ENCODE measurements at places on chromosomes 1 and 21. TPM values are rescaled to one million over a fixed set of nuclear protein-coding genes. Genes with fewer than 3 reads are reported as not detected.

DNA sequence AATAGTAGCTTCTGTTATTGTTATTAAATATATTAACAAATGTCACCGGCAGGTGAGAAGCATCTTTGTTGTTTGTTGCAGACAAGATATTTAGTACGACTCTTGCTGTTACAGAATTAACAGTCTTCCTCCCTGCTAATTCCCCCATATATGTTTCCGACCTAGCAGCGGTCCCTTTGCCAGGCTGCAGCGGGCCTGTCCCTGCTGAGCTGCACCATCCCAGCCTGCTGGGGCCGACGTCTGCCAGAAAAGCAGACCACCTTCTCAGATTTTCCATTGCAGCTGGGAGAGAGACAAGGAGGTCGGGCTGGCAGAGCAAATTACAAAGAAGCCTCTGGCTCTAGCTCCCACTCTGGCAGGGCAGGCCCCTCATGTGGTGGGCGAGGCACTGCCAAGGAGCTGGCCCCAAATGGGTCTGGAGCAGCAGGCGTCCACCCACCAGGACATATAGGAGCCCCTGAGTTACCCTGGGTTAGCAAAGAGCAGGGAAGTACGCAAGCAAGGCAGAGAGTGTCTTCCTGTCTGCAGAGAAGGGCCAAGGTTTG lies 142.7 kb downstream of the FOXD2 start:
- DNase-seq = no peak

GRCh38 chr1:107451715-107452114 lies 310.9 kb downstream of the NTNG1 start:
- no peak for DNase-seq

Gene TTC22
- total RNA-seq = 0.19 TPM

DNA sequence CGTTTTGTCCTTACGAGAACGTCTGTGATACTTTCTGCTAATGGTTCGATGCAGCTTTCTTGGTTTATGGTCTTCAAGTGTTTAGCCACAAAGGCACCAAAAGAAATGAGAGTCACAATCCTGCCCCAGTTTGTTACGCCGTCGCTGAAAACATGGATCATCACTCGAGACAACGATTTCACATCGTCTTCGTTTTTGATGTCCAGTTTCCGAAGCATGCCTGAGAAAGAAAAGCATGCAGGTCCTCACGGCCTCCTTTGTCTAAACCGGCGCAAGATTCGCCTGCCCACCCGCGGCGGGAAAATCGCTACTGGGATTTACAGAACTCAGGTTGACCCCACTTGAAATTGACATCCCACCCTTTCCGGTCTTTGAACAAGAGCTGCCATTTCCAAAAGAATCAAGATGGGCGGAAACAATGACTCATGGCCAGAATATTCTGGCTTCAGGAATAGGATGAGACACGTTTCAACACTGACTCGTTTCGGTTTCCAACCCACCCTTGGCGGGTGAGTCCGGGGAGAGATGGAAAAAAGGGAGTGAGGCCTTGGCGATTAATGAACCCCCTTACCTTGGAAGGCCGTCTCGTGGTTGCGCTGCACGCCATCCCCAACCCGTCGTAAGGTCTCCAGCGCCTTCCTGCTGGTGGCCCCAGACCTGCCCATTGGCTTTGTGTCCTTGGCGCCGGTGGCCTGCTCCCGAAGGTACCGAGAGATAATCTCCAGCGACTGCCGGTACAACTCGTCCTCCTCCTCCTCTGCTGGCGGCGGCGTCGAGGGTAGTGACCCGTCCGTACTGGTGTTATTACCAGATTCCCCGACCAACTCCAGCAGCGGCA lies 919 bp downstream of the MCL1 start:
- DNase-seq = peak; percentile 78

- no peak for DNase-seq
Observed at GRCh38 chr1:3367376-3367775, 87.1 kb upstream of the ARHGEF16 start.

- DNase-seq = no peak
Observed at GRCh38 chr1:171212607-171213351, 27.7 kb downstream of the FMO2 start.

GRCh38 chr1:100397681-100398080 lies 45.4 kb downstream of the CDC14A start:
- DNase-seq = no peak

DNA sequence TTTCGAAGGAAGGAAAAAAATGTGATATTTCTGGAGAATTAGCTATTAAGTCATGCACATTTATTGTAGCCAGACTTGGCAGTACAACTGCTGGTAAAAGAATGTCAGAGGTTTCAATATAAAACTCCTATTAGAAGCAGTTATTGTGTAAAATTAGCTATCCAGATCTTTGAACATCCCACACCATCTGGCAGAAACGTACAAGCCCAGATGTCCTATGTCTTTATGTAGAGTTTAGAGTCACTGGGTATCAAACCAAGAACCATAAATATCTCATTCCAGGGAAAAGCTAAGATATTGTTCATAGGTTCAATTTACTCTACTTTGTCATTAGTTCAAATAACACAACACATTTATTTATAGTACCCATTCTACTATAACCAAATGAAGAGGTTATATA lies 31.4 kb downstream of the OLFM3 start:
- no peak for DNase-seq

DNA sequence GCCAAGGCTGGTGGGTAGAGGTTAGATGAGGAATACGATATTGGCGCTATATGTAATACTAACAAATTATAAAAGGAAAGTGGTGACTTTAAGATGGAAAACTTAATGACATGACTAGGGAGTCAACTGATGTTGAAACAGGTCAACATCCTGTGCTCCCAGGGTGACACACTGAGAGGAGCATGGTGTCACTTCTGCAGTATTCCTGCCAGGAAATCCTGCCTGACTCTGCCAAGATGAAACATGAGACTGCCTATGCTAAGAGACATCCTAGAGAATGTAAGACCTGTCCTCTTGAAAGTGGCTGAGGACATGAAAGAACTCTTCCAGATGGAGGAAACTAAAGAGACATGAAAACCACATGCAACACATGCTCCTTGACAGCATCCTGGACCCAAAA lies 65.0 kb upstream of the KCND3 start:
- DNase-seq = peak; percentile 57

Gene CNR2
- total RNA-seq = not detected

GRCh38 chr21:46066591-46067331 lies 31.2 kb upstream of the COL6A2 start:
- no peak for DNase-seq

DNA sequence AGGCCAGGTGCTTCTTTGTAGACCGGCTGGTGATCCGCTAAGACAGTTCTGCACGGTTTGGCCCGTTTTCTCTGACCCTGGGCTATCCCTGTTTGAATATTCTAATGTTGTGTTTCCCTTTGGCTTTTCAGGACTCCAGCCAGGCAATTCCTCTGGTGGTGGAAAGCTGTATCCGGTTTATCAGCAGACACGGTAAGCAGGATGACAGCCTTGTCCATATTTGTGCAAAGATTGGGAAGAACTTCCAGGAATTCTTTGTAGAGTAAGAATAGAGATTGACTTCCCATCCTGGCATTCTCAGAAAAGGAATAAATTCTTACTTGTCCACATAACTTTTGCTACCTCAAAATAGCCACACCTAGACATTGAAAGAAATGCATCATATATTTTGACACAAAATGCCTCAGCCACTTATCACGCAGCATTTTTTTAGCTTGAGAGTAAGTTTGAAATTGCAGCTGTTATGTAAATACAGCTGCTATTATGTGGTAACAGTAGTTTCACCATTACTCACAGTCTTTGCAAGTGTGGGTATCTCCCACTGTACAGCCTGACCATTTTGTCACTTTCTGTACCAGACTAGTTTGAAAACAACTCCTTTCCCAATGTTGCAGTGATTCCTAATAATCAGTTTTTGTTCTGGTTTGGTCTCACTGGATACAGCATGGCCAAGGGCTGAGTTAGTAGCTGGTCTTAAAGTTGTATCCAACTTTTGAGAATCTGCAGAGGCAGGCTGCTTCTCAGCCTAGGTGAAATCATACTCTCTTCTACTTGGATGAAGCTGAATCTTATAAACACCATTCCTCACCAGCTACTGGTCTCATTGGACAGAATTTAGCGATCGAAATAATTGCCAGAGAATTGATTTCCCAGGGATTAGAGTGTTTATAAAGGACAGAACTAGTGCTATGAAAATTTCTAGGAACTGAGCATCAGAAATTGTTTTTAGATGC lies 40.0 kb upstream of the IKBKE start:
- DNase-seq = no peak

Gene ITGB3BP
- total RNA-seq = 10.1 TPM

GRCh38 chr1:192559115-192560006 lies 16.2 kb upstream of the RGS1 start:
- DNase-seq = no peak

Gene CFAP74
- total RNA-seq = not detected

All from heart left ventricle (tissue), 16 donors.